Psoas muscle (tissue), 8 donors: ENCODE measurements at places on chromosomes 5 and 9. TPM values are rescaled to one million over a fixed set of nuclear protein-coding genes. Genes with fewer than 3 reads are reported as not detected.

DNA sequence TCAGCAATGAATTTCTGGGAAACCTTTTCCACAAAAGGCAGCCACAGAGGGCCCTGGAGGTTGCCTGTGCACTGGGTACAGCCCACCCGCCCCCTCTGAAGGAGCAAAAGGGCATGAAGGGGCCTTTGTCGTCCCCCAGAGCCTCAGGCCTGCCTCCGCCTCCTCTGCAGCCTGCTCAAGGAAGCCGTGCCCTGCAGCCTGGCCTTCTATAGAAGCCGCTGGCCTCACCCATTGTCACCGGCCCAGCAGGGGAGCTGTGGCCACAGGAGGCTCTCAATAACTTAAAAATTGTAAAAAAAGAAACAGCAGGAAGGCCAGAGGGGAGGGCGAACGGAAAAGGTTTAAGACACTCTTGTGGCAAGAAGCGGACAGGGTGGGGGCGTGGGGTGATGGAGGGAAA is 213.3 kb downstream of the IRX2 start:
- DNase-seq, result no peak

Gene TRIM36
- not detected for polyA plus RNA-seq

- DNase-seq, result no peak
Observed at GRCh38 chr5:73007051-73007450, 51.2 kb downstream of the FCHO2 start.

GRCh38 chr5:174384509-174384947 is 339.0 kb downstream of the NSG2 start:
- DNase-seq, result no peak
